ENCODE measurements at places on chromosomes 16 and 17.

GRCh38 chr17:21272881-21273792, 11.4 kb upstream of the MAP2K3 start:
- no peak for DNase-seq

- no peak for DNase-seq
These were observed 3.5 kb upstream of the RAB37 start for GRCh38 chr17:74733365-74734122.

DNA sequence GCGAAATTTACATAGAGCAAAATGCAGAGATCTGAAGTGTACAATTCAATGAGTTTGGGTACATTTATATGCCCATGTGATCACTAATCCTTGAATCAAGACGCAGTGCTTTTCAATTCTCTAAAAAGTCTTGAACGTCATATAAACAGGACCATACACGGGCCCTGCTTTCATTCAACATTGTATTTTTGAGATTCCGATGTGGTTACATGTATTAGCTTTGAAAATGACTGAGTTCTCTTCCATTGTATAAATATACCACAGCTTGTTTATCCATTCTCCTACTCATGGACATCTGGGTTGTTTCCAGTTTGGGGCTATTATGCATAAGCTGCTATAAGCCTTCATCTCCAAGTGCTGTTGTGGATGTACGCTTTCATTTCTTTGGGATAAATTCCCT, 45.5 kb downstream of the ZCCHC14 start:
- no peak for DNase-seq

- no peak for DNase-seq
These were observed 929 bp downstream of the SLC25A11 start for GRCh38 chr17:4938688-4939545.

GRCh38 chr17:76297436-76297835, 10.6 kb downstream of the QRICH2 start:
- no peak for DNase-seq

GRCh38 chr16:79966226-79966625, 365.7 kb upstream of the MAF start:
- no peak for DNase-seq

Measured in left lung (tissue), 14 donors.